ENCODE measurements at places on chromosomes 2 and 18.
A peak's percentile ranks its signal among the peaks of the same experiment; 100 is the strongest.

DNA sequence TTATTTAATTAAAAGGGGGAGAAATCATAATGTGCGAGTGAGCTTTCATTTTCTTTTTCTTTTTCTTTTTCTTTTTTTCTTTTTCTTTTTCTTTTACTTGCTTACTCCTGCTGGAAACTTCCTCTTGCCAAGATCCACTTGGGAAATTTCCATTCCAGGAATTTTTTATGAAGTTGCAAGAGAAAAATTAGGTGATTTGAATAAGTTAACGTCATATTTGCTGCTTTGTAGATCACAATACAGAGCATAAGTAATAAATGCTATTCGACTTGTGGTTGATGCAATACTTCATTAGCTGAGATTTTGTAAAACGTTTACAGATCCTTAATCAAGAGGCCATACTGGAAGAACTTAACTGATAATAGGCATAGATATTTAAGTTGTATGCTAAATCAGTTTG, 354.7 kb upstream of the SMIM21 start:
- DNase-seq, result no peak

DNA sequence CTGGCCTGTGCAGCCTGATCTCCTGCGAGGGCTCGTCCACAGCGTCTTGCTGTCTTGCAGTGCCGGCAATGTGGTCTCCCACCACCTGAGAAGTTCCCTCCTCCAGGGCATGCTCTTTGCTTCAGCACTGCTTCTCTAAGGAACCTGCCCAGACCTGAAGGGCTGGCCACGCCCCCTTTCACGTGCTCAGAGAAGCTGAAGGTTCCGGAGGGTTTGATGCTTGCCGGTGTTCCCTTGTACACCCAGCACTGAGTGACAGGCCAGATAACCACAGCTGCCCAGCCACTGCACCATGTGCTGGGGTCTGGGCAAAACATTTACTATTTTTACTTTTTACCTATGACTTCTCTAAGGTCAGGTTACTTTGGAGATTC, 1.7 kb upstream of the POLR2D start:
- no peak for DNase-seq

GRCh38 chr2:8380566-8380965, 301.3 kb upstream of the ID2 start:
- no peak for DNase-seq

- no peak for DNase-seq
Observed at GRCh38 chr18:76530846-76531245, 35.8 kb upstream of the ZNF516 start.

GRCh38 chr2:218773881-218774280, 8.1 kb upstream of the CYP27A1 start:
- no peak for DNase-seq

GRCh38 chr2:79697200-79697599, 184.3 kb downstream of the CTNNA2 start:
- no peak for DNase-seq

- DNase-seq, result no peak
Observed at GRCh38 chr2:62221141-62221540, 25.2 kb downstream of the B3GNT2 start.

DNA sequence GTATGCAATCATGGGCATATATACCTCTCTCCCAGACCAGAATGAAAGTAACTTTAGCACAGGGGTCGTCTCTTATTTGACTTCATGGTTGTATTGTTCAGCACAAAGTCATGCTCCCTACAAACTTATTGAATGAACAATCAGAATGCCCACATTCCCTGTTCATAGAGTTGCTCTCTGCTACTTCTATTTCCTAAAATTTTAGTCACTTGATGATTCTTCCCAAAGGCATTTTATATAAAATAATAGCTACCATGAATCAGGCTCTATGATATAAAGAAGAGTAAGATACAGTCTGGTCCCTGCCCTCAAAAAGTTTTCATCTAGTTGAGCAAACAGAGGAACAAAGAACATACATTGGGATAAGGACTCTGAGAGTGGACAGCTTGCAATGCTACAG, 162.2 kb downstream of the SLC39A10 start:
- DNase-seq, result no peak

DNA sequence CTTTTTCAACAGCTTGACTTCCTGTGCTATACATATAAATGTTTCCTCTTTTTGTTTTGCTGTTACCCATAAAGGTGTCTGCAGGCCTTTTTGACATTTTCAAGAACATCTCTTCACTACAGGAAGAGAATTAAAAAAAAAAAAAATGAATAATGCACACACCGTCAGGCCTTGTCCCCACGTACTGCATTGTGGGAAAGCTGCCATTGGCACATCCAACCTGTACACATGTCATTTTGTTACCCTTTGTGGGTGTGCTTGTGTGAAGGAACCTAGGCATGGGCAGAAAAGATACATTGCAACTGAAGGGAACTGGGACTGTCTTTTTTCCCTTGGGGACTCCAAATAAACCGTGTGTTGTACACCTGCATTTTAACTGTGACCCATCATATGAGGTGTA, 16.8 kb upstream of the TMEM37 start:
- DNase-seq, result no peak

DNA sequence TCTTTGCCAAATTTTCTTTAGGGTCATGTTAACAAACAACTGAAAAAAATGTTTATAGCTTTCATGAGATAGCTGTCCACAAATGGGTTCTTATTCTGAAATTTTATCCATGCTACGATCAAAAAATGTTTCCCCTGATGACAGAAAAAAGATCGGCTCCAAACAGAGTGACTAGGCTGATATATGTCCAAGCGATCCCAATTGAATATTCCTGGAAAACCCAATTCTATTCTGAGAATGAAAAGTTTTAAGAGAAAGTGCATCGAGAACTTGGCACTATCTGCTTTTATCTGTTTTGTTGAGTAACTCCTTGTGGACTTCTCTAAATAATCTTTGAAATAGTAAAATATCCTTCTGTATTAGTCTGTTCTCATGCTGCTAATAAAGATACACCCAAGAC, 19.1 kb downstream of the KCNE4 start:
- DNase-seq, result no peak

GRCh38 chr2:38718601-38719000, 32.6 kb downstream of the SRSF7 start:
- no peak for DNase-seq

DNA sequence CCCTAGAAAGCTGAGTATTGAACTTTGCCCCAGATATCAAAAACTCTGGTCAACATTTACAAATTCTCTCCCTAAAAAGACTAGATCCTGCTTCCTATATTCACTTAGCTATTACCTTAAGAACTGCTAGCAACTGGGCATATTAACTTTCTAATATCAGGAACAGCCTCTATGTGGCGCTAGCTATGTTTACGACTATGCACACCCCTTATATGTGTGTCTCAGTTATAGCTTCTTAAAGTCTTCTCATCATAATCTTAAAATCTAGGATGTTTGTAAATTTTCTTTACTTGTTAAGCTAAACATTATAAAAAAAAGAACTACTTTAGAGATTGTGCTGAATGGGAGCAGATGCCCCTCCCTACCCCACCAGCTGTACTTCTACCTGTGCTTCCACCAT, 1.7 kb upstream of the STAMBP start:
- no peak for DNase-seq

DNA sequence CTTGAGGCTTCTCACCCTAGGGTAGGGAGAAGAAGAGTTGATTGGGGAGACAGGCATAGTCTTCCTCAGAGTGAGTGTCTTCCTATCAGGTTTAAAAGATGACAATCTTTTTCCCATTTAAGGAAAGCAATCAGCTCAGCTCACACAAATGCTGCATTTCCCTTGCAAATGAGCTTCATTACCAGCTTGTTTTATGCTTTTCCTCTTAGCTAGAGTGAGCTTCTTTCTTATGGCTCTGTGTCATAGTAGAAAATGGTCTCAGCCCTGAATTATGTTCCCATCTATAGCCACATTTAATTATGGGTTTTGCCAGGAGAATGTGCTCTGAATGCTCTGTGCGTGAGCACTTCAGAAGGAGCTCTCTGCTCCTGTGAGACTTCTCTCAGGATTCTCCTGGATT, 112.8 kb upstream of the NCK2 start:
- DNase-seq, result no peak

- DNase-seq, result no peak
Observed at GRCh38 chr2:218880102-218880858, at the start of gene WNT10A. TSS of gene WNT10A (plus strand) at chr2:218880852. CDS start at chr2:218880996, 144 bp downstream.

DNA sequence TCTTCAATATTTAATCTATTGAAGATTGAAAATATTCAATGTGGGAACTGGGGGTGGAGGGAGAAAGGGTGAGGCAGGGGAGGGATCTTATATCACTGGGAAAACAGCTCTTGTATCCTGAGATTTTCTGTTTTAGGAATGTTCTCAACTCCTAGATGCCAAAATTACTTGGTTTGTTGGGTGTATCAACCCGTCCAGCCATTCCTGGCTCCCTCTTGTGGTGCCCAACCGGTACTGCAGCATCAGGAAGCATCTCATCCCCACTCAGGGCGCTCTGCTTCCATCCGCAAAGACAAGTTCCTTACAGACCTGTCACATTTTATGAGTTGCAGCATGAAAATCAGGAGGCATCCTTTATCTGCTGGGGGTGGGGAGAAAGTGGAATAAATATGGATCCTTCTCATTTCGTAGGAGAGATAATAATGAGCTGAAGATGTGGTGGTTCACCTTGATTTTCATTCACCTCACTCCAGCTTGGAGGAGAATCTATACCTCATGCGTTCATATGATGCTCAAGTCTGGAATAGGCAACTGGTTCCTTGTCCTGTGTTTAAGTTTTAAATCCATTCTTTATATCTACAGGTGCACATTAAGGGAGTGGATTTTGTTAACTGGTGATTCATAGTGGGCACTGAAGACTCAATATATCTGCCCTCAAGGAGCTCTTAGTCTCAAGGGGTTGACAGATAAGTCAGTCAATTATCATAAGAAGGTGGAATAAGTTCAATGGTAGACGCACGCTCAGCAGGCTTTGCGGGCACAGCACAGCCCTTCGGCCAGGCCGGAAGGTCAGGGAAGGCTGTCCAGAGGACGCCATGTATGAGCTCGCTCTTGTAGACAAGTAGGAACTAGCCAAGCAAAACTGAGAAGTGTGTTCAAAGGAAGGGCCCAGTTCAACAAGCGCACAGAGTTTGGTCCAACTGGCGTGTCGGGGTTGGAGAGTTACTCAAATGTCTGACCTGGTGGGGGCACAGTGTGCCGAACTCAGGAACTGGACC, 127.3 kb downstream of the RNF144A start:
- peak; percentile 85 for DNase-seq

DNA sequence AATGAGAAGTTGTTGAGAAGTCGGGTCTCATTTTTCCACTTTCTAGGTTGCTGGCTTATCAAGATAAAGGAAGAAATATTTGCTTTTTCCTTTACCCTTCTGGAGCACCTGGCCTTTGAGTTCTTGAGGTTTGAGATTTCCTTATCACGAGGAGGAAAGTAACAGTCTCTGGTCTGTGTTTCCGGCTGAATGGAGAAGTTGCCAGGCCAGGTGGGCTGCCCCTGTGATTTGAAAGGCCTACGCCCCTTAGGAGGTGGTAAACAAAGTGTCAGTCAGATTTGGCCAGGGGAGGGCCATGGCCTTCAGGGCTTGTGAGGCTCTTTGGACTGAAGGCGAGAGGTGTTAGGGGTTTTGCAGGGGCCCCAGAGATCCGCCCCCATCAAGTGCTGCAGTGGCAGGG, 156.7 kb upstream of the HAAO start:
- no peak for DNase-seq

DNA sequence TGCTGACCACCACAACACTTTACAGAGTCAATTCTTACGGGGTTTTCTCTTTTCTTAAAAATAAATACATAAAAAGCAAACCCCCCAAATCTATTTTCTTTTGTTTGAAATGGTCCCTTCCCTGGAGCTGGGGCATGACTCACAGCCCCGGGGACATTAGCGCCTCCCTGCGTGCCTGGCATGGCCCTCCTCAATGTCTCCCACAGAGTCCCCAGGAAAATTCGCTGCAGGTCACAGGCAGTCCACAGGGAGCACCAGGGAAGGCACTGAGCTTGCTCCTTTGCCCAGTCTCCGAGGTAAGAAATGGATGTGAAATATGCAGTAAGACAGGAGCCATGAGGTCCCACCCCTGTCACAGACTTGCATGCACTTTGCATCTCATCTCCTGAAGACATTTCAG, 142.5 kb downstream of the LAMA1 start:
- no peak for DNase-seq

DNA sequence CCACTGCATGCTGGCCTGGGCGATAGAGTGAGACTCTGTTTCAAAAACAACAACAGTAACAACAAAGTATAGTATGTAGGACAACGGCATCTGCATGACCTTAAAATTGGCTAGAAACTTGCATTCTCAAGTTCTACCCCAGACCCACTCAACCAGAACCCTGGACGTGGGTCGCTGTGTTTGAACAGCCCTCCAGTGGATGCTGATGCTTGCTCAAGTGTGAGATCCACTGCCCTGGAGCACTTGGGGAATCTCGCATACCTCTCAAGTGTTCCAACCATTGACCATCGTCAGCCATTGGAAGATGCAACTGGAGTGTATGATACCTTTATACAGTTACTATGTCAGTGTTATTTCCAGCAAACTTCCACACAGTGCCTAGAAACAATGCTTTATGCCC, 435.9 kb downstream of the DCDC2C start:
- DNase-seq, result no peak

DNA sequence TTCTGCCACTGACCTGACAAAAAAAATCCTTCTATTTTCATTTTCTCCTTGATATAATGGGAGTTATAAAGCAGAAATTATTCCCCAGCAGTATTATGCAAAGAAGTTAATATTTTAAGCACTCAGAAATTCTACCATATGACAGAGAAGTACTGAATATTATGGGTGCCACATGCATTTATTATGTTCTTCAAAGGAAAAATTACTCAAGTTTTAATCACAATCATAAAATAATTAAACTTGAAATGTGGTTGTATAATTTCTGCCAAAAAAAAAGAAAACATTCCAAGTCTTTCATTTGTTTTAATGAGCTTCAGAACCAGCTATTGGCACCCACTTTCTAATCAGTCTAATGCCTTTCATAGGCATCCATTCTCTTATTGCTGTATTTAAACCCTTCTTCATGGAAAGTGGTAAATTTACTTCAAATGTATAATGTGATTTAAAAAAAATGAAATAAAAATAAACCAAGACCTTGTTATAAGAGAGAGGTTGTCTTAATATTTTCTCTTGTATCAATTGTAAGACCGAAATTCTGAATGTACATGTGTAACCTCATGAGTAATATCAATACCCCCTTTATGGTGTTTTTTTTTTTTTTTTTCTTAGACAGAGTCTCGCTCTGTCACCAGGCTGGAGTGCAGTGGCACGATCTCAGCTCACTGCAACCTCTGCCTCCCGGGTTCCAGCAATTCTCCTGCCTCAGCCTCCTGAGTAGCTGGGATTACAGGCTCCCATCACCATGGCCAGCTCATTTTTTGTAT, 302.3 kb downstream of the IRS1 start:
- no peak for DNase-seq

DNA sequence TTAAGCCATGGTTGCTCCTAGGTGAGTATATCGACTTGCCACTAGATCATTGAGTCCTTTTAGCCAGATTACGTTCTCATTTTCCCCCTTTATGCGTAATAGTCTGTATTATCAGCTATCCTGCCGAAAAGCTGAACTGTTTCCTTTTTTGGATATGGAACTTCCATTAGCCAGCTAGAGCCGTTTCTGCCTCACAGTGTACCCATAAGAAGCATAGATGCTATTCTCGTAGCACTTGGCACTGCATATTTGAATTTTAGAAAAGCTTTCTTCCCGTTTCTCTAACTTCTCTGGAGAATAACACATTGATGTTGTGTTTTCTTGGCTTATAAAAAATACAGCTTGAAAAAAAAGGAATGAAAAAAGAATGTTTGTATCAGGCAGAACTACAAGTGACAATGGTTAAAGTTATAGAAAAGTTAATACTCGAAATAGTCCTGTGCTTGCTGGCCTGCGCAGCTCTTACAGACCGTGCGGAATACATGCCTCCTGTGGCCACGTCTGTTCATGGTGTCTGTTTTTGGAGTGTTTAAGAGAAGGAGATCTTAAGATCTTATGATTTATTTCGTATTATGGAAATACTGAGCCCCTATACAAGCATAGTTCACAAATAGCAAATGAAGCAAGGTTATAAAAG, 710 bp downstream of the DUSP19 start:
- DNase-seq, result no peak

Data from sigmoid colon (tissue), 7 donors.